ENCODE measurements at places on chromosomes 2 and 18.

- peak; percentile 45 for DNase-seq
Measured at GRCh38 chr2:22904126-22904684, 480.8 kb upstream of the KLHL29 start.

- peak; percentile 28 for DNase-seq
Measured at GRCh38 chr2:30354621-30355020, 92.4 kb upstream of the LCLAT1 start.

- DNase-seq: no peak
Measured at GRCh38 chr18:577643-578375, 2.4 kb upstream of the CETN1 start.

GRCh38 chr2:205235434-205235833, 446.9 kb upstream of the NRP2 start:
- DNase-seq: no peak

All from erythroblast (primary cell).